ENCODE measurements at places on chromosomes 13 and 19. TPM values are rescaled to one million over a fixed set of nuclear protein-coding genes. Genes with fewer than 3 reads are reported as not detected.

MATK gene
- total RNA-seq: not detected

TRPC4 gene
- 0.09 TPM for total RNA-seq

NBEA gene
- total RNA-seq: 3.6 TPM

CD37 gene
- total RNA-seq: not detected

IGSF23 gene
- not detected for total RNA-seq

FSTL3 gene
- total RNA-seq: 24.1 TPM

ZNF227 gene
- total RNA-seq: 22.2 TPM

All from bronchial smooth muscle cell (primary cell).